ENCODE measurements at places on chromosomes 6 and 20. TPM values are rescaled to one million over a fixed set of nuclear protein-coding genes. Genes with fewer than 3 reads are reported as not detected.

The C2 gene
- 18.0 TPM for total RNA-seq

DNA sequence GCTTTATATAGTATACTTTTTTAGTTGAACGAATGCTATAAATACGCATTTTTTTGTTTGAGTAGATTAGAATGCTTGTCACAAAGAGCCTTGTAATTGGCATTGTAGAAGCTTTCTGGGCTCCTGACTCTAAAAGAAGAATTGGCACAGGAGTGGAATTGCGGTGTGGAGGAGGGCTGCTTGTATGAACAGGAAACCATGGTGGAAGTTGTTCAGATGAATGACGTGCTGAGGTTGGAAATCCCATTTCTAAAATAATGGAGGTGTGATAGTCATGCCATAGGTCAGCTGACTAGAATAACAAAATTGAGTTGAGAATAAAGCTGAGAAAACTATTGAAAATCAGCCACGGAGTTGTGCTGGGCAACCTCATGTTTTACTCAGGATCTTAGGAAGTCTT lies 174.9 kb downstream of the QKI start:
- DNase-seq: no peak

The NMBR gene
- total RNA-seq: not detected

- DNase-seq: peak; percentile 59
Measured at GRCh38 chr20:53706466-53707370, 113.1 kb upstream of the ZNF217 start.

DNA sequence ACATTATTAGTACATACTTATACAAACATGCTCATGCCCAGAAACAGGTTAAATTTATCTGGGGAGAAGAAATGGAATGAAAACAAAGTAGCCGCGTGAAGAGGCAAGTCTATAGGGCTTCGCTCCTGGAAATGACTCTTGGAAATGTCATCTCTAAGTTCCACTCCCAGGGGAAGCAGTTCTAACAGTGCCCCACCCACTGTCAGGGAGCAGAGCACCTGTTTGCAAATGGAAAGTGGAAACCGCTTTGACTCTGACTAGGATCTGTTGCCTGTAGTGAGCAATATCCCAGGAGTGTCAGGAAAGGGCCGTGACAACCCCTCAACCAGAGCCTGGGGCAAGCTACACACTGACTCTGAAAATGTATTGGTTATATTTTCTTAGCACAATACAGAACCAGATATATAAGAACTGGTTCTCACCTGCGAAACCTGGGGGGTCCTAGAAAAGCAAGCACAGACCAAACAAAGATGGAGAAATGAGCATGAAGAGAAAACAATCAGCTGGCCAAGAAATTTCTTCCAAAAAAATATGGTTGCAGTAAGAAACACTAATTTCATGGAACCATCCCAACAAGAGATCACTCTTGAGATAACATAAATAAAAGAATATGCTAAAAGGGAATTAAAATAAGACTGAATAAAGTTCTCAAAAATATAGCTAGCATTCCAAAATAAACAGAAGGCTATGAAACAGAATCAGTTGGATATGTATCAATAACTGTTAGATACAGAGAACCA lies 47.5 kb upstream of the CRISP1 start:
- DNase-seq: no peak

The SPO11 gene
- not detected for total RNA-seq

DNA sequence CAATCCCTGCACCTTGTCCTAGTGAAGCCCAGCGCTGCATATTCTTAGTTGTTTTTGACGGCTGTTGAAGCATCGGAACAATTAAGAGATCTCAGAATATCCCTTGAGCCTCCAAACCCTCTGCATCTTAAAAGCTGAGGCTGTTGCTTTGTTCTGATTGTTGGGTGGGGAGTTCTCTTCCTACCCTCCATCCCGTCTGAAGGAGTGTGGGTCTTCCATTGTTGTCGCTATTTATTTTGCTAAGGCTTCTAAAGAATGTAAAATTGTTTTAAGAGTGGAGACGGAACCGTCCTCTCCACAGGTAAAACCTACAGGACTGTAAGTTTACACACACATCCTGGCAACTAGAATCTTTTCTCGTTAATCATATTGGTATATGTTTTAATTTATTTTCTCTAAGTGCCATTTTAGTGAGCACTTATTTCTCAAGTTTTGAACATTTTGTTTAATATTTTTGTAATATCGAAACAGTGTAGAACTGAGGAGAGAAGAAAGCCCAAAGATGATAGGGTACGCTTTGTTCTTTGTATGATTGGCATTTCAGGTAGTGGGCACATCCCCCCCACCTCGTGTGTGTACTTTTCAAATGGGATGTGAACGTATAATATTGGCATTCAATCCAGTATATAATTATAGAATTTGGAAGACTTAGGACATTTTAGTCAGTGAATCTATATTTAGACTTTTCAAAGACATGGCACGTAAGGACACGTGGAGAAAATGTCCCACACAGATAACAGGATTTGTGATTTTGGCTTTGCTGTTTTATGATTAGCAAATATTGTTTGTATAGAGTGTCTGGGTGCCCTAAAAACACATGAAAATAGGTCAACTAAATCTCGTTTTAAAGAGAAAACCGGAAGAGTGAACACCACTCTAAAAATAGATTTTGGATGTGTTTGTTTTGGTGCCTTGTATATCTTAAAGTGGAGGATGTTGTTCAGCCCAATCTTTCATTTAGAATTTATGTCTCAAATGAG lies 1.3 kb downstream of the RNF146 start:
- DNase-seq: peak; percentile 68

The MROH8 gene
- 1.8 TPM for total RNA-seq

- DNase-seq: no peak
Measured at GRCh38 chr6:82614518-82614917, 250.9 kb downstream of the TPBG start.

DNA sequence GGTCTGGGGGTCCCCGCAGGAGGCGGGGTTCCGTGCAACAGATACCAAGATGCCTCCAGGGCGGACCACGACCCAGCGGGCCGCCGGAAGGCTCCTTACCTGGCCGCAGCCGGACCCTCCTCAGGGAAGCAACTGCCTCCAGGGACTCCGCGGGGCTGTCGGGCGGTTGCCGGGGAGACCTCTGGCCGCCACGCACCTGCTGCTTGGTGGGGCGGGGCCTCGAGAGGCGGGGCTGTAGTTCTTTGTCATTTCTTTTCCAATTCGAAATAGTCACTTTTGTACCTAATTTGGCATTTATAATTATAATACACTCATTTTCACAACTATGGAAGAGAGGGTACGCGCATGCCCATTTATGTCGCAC lies 647 bp downstream of the AK9 start:
- DNase-seq: peak; percentile 43

The FIG4 gene
- 33.9 TPM for total RNA-seq

- DNase-seq: no peak
Measured at GRCh38 chr20:57787151-57787989, 77.6 kb upstream of the PMEPA1 start.

- DNase-seq: no peak
Measured at GRCh38 chr6:132495604-132496079, 17.3 kb downstream of the STX7 start.

DNA sequence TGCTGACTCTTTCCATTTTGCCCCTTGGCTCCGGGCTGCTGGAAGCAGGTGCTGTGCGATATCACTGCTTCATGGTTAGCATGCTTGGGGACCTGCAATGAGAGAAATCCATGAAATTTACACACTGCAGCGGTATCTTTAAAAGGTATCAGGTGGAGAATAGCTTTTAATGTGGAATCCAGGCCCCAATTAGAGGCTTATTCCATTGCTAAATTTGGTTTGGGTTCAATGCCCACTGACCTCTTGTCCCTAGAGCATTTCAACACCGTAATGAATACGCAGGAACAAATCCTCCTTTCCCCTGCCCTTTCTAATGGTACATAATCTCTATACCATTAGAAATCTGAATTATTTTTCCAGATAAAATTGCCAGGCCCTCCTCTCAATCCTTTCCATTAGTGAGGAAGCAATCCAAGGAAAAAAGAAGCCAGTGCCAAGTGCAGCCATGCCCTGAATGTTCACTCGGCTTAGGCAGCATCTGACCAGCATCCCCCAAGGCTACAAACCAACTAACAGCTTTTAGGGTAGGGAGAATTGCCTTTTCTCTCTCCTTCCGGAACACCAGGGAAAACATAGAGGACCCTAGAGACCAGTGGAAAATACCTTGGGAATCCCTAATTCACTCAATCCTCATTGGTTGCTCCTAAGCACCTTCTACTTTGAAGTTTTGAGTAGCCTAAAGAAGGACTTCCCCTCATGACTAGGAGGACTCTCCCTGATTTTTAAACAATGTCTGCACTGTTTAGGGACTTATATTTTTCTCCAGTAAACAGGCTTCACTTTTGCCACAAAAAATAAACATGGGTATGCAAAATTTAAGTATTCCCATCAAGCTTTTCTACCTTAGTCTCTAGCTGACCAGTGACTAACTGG lies 143.1 kb downstream of the QRSL1 start:
- no peak for DNase-seq

The MEA1 gene
- total RNA-seq: 42.4 TPM

DNA sequence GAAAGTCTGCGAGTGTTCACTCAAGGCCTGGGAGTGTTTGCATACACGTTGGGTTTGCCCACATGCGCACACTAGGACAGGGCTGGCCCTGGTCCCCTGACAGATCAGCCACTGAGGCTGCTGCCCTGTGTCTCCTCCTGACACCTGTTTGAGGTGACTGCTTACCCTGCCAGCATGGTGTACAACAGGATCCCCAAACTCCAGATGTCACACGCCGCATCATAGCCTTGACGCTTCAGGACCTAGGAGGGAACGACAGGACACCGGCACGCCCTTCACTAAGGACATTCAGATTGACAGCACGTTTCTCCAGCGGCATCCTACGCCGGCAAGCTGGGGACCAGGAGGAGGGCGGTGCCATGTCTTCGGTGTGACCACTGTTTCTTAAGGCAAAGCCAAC lies 37.0 kb upstream of the MPC1 start:
- no peak for DNase-seq

DNA sequence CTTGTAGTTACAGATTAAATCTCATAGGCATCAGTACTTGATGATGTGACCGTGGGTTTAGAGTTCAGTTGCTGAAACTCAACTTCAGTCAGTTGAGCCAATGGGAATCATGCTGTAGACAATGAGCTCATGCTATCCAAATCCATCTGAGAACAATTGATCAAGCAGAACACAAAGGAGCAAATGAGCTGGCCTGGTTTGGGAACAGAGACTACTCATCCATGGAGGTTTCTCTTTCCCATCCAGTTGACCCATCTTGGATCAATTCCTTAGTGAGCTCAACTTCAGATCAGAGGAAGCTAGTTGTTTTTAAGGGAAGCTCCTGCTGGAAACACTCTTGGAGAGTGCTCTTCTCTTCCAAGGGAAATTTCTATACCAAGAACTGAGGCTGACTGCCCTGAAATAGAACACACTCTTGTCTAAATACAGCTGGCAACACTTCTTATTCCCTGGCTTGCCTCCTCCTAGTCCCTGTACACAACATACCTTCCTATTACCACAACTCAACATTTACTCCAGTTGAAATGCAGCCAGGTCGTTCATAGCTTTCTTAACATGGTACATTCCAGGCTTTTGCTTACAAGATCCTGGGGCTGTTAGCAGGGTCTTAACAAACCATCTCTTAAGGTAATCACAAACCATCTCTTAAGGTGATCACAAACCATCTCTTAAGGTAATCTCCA lies 203.9 kb upstream of the PRDM1 start:
- DNase-seq: no peak

DNA sequence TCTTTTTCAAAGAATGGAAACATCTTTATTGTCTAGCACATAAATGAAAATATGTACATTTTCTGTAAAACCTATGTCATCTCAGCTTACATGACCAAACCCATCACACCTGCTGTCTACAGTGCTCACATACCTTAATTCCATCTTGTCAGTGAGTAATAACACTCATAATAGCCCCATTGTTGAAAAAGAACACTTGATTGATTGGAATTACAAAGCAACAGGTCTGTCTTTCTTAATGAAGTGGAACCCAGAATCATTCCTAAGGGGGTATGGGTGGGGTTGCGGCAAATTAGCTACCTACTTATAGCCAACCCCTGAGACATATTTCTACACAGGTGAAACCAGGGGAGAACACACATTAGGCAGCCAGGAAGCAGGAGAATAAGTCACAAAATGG lies 20.2 kb downstream of the ADGRF4 start:
- DNase-seq: no peak

- no peak for DNase-seq
Measured at GRCh38 chr20:59643615-59644061, 39.3 kb downstream of the PHACTR3 start.

DNA sequence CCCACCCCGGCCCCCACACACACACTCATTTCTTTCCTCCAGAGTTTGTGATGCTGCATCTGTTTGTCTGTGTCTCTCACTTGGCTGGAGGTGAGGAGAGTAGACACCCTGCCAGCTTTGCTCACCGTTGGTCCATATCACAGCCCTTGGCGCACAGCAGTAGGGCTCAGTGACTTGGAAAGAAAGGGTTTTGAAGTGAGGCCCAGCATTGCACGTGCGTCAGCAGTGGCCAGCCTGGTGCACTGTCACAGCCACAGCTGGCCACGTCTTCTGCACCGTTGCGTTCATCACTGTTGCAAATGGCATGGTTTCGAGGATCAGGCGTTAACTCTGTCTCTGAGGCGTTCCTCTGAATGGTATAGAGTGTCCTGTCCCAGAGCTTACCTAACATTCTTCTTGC lies 3.7 kb downstream of the WFDC5 start:
- DNase-seq: no peak

GRCh38 chr6:149451376-149452036 lies 33.3 kb downstream of the ZC3H12D start:
- DNase-seq: peak; percentile 84

DNA sequence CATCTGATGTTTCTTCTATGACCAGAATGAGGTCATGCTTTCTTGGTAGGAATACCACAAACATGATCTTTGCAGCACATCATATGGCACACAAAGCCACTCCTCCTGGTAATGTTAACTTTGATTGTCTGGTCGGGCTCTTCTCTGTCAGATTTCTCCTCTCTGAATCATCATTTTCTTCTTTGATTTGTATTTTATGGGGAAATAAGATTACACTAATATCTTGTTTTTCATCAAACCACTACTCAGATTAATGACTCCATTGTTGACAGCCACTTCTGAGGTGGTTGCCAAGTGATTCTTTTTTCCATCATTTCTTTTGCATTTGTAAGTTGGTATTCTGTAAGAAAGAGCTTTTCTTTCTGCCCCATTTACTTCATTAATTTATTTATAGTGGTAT lies 29.5 kb downstream of the TRMT11 start:
- DNase-seq: no peak

The SLC52A3 gene
- total RNA-seq: not detected

GRCh38 chr6:131782764-131783163 lies 25.1 kb upstream of the ENPP1 start:
- no peak for DNase-seq

GRCh38 chr20:35907017-35907701 lies 47.1 kb downstream of the SCAND1 start:
- no peak for DNase-seq

The TTI1 gene
- total RNA-seq: 14.8 TPM

The SLC32A1 gene
- total RNA-seq: not detected
